NCI-H1092 (cell line): ENCODE measurements at places on chromosomes 4 and X.

DNA sequence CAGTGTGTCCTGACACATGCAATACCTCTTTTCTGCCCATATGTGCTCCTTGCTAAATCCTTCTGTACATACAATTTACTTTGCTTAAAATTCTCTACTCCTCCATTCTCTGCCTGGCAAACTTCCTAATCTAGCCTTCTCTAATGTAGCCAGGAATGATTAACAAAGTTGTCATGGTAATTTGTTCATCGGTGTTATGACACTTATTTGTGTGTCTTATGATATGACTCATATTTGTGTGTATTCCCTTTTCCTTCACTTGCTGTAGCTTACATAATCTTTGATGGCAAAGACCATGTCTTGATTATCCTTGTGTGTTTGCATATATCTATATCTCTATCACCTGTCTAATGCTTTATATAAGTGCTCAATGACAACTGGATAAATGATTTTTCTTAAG lies 133.3 kb downstream of the COL25A1 start:
- DNase-seq, result no peak

GRCh38 chrX:41338436-41338835 lies 4.5 kb downstream of the DDX3X start:
- DNase-seq, result no peak

DNA sequence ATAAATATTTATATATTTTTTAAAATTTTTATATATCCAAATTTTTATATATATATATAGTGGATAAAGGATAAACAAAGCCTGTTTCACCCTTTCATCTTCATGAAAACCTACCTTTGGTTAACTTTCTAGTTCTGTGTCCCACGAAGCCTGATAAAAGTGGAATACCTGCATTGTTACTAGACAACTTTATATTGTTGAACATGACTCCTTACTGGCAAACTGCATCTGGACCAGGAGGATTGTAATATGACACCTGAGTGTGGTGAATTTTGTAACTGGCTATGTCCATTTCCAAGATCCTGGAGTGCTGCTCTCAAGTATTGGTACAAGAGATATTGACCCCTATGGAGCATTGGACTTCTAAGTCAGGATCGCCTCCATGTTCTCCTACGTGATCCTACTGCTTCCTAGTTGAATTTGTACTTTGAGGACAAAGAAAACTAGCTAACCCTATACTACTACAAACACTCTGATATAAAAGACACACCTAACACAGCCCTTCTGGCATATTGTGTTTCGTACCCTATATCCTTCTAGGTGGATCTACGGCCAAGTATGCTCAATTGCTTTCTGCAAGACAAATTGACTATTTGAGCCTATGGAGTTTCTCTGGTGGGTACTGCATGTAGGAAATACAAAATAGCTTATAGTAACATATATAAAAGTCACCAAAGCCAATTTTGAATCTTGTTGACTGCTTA lies 61.3 kb upstream of the PRRG1 start:
- no peak for DNase-seq

DNA sequence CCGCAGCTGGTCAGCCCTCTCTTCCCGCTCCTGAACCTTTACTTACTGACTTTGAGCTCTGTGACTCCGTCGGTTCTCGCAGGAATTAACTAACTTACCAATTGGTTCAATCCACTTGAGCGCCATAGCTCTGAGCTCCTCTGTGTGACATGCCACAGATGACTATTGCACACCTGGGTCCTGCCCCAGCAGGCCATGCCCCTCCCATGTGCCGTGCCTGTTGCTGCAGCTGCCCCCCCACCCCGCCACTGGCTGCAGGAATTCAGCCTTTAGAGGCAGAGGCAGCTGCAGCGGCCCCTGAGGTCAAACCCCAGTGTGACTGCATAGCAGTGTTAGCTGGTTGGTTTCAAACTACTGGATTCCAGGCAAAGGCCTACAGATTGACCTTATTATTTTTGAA lies 70.6 kb downstream of the MTMR1 start:
- no peak for DNase-seq

DNA sequence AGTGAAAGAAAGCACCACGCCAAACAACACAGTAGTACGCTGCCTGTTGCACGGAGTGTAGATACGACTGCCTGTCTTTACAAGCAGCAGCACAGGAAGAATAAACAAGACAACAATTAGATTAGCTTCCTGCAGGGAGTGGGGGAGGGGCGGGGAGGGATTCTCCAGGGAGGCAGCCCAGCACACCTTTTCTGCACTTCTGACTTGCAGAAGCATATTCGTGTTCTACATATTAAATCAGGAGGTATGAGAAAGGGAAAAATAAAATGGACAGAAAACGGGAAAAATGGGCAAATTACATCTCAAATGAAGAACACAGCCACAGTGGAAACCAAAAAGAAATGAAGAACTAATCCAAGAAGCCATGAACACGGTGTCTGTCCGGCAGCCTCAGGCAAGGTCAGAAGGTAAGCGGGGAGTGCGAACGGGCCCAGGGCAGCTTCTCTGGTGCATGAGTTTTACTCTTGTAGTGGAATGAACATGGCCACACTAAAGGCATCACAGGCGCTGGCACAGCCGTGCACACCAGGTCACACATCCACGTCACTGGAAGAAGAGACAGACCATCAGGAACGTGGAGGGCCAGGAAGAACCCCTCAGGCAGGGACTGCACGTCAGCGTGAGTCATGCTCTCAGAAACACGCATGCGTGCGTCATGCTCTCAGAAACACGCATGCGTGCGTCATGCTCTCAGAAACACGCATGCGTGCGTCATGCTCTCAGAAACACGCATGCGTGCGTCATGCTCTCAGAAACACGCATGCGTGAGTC lies 20.1 kb upstream of the ADRA2C start:
- no peak for DNase-seq

DNA sequence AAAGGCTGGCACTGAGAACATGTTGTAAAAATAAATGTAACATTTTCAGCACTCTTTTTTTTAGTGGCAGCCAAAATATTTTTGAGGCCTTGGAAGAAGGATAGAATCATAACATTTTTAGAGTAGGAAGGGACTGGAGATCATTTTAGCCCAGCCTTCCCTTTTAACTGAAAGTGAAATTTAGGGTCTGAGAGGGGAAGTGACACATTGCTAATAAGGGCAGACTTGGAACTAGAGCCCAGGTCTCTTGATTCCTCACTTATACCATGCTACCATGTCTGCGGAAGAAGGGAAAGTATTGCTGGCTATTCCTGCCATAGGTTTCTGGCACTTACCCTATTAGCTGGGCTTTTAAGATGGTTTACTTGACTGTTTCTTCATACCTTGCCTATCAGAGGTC lies 4.8 kb downstream of the WDR44 start:
- no peak for DNase-seq

GRCh38 chr4:41611881-41612871 lies 74.2 kb downstream of the LIMCH1 start:
- DNase-seq, result no peak

DNA sequence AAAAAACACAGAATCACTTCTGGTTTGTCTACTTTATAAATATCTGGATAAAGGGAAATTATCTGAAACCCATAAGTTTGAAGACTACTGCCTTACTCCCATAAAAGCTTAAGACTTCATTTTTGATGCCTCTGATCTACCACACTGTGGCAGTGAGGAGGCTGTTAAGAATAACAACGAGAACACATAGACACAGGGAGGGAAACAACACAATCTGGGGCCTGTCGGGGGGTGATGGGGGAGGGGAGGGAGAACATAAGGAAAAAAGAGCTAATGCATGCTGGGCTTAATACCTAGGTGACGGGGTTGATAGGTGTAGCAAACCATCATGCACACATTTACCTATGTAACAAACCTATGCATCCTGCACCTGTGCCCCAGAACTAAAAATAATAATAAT lies 573.7 kb downstream of the GBA3 start:
- DNase-seq, result no peak

GRCh38 chrX:31445542-31445941 lies 373.7 kb upstream of the FTHL17 start:
- DNase-seq, result no peak
